Hematopoietic multipotent progenitor cell (in vitro differentiated cells): ENCODE measurements at places on chromosomes 11 and 22.

DNA sequence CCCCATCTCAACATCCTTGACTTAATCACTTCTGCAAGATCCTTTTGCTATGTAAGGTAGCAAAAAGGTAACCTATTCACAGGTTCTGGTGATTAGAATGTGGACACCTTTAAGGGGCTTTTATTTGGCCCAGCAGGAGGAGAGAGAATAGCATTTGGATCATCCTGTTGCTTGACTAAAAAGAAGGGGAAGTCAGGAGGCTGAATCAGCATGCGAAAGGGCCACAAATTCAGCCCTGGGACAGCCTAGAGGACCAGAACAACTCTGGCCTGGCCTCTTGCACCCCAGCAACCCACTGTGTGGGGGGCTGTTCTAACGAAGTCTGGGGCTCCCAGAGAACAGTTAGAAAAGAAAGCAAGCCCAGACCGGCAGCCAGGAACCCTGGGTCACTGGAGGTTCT is 3.2 kb upstream of the HMOX1 start:
- DNase-seq: no peak

DNA sequence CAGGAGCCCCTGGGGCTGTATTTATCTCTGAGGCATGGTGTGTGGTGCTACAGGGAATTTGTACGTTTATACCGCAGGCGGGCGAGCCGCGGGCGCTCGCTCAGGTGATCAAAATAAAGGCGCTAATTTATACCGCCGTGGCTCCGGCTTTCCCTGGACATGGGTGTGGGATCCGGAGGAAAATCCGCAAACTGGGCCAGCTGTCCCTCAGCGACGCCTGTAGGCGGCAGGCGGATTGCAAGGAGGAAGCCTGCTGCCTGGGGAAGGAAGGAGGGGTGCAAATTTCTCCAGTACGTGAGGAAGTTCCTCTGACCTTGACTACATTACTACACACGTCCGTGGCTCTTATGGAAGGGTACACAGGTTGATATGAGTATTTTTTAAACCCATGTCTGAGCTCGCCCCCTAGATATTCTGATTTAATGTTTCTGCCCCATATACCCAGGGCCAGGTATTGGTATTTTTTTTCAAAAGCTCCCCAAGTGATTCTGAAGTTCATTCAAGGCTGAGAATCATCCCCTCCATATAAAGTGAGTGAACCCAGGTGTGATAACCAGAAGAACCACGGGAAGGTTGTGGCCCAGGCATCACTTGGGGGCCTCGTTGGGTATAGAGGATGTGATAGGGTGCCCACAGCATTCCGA is 2.8 kb downstream of the MYOD1 start:
- DNase-seq: no peak

- no peak for DNase-seq
These were observed 260.0 kb upstream of the CADM1 start for GRCh38 chr11:115764176-115764575.

- DNase-seq: no peak
These were observed 106.4 kb downstream of the DSCAML1 start for GRCh38 chr11:117690484-117691217.

DNA sequence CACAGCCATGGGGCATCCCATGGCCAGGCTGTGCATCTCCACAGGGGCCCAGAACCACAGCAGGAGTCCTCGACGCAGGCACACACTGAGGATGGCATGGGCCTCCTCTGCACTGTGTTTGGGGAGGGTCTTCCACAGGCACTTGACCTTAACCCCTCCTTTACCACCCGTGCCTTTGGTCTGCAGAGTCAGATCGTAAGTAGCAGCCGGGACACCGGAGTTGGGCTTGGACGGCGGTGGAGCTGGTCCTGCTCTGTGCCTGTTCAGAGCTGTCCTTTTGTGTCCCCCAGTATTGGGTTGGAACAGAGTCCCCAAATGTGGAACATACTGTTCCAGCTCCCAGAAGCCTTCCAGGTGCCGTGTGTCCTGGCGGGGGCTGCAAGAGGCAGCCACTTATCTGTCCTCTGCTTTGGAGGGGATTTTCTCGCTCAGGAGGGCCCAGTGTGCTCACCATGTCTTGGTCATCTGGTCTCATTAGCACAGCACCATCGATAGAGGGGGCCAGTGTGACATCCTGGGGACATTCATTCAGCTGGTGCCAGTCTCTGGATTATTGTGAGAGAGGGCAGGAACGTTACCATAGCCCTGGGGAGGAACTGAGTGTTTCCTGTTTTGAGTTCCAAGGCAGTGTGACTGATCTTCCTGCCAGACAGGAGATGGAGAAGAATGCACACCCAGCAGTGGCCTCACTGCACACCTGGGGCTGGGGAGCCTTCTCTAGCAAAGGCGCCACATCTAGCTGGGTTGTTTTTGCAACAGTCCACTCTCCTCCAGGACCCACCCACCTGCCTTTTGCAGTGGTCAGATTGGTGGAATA is 12.4 kb downstream of the CRELD2 start:
- peak; percentile 91 for DNase-seq

DNA sequence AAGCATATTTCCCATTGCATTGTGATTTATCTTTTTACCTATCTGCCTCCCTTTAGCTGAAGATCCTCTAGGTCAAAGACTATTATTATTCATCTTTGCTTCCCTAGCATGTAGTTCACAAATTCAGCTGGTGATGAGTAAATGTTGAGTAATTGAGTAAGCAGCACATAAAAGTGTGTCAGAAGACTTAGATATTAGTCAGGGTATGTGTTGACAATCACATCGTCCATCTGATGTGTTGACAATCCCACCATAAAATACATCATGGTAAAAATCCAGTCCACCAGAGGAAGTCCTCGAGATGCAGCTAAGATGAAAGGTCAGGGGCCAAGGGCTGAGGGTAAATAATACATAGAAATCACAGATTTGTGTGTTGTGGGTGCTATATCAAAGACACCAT is 22.9 kb upstream of the ABTB2 start:
- DNase-seq: no peak

DNA sequence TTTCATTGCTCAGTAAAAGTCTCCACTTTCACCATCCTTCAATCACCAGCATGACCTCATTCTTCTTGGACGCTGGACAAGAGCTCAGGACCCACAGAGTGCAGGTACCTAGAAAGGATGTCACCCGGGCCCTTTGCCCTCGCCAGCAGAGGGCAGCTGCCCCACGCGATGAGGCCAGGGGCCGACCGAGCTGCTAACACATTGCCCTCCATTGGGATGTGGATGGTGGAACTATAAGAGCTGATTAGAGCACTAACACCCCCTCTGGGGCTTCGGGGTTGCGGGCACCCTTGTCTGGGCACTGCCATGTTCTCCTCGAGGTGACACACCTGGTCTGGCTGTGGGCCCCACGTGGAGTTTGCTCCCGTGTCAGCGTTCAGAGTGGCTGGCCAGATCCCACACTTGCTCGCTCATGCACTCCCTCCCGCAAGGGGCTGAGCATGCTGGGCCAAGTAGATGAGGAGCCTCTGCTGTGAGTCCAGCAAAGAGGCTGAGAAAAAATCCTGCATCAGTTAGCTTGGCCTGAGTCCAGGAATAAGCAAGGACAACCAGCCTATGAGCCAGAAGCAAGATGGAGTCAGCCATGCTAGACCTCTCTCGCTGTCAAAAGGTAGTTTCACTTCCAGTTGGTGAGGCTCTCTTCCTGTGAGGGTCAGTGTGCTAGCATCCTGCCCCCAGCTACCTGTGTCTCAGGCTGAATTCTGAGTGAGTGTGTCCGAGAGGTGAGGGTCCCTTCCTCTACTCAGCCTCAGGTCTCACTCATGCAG is 9.8 kb downstream of the KRTAP5-6 start:
- DNase-seq: no peak

GRCh38 chr11:78798663-78799062 is 224.0 kb upstream of the NARS2 start:
- no peak for DNase-seq
